ENCODE measurements at places on chromosomes 6 and 20.

DNA sequence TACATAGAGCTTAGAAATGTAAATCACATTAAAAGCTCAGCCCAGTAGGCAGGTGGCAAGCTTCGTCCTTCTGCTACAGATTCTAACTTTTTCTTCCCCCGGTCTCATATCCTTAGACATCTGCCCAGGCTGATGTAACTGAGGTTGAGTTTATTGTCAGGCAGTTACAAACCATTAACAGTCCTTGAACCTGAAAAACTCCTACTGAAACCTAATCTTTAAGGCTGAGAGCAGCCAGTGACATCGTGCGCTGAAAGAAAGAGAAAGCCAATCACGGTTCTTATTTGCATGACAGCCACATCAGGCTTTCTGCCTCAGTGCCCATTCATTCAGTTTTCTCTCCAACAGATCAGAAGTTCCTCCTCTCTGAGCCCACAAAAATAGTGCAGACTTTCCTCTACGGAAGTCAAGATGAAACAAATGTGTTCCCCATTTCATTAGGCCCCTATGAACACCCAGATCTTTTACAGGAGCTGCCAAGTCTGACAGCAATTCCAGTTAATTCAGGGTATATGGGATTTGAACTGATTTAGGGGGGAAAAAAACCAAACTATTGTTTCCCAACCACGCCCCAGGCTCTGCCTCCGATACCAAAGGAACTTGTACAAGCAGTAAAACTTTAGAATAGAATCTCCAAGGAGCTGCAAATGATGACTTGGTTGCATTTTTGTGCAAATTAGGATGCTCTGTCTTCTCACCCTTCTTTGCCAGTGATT lies at the start of gene NHSL1:
Gene NHSL1 (minus strand): TSS at position 192 of the 716 bp plus-strand sequence. CDS start 204 bp downstream, outside the sequence.
- no peak for DNase-seq

DNA sequence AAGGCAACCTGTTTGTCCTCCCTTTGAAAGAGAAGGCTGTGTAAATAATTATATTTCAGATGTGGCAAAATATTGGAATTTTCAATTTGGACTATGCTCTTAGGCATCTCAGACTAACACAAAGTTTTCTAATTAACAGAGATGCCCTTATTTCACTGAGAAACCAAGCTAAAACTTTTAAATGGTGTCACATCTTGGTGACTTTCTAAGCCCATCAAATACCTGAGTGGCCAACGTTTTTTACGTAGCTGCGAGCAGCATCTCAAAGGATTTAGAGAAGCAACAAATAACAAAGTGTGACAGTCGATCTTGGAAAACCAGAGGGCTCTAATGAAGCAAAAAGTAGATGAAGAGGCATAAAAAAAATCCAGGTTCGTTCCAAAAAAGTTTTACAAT lies 3.4 kb upstream of the HEY2 start:
- DNase-seq = no peak

- DNase-seq = no peak
Measured at GRCh38 chr6:44022296-44022661, 105.0 kb downstream of the MRPL14 start.

DNA sequence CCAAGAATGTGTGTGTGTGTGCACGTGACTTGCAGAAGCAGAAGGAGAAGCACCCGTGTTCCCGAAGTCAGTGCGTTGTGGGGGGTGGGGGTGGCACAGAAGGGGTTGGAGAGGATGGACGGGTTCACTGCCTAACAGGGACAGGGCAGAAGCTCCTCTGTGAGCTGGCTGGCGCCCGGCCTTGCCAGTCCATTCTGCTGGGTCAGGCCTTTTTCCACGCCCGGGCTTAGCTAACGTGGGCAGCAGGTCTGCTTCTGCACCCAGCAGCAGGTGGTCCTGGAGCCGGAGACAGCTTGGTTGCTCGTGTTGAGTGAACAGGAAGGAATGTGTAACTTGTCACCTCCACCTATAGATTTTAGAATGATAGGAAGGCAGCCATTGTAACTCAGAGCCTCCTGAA lies 374.4 kb downstream of the CDH4 start:
- no peak for DNase-seq

DNA sequence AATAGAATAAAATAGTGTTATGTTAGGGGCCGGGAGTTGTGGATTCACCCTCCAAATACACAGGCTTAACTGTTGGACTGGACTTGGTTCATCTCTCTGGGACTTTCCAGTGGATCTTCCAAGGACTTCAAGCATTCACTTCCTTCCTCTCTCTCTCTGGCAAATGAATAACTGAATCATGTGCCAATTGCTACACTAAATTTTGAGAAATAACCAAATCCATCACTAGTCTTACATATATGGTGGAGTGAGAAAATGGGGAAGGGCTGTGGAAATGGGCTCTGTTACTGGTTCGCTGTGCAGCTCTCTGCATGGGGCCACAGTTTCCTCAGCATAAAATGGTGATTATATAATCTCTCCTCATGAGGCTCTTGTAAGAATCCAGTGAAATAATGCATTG lies 6.8 kb upstream of the KIAA1755 start:
- DNase-seq = no peak

DNA sequence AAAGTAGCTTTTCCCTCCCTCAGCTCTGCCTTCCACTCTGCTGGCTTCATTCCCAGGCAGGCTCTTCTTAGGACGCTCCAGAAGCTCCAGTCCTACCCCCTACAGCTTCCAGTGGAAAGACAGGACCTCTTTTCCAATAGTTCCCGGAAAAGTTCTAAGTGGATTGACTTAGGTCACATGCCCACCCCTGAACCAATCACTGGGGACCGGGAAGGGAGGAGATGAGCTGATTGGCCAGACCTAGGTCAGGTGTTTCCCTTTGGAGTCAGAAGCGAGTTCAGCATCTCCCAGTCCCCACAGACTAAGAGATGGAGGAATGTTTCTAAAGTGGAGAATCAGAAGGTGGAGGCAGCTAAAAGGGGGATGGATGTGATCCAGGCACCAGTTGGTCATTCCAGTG lies 62.9 kb upstream of the KCNG1 start:
- DNase-seq = no peak

DNA sequence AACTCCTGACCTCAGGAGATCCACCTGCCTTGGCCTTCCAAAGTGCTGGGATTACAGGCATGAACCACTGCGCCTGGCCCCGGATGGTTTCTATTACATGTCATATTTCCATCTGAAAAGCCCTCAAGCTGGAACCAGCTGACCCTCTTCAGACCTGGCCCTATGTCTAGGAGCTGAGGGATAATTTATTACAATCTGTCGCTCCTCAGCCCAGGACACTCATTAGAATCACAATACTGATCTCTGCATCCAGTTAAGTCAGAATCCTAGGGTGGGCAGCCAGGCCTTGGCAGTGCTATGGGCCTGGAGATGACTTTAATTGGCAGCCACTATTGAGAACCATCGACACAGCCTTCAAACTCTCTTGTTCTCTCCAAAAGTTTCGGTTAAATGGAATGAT lies 162.6 kb upstream of the SNX9 start:
- DNase-seq = no peak

GRCh38 chr6:166258854-166259276 lies 49.3 kb downstream of the PRR18 start:
- no peak for DNase-seq

- no peak for DNase-seq
Measured at GRCh38 chr6:133277900-133278545, 36.9 kb downstream of the EYA4 start.

- DNase-seq = no peak
Measured at GRCh38 chr20:859751-860231, 26.3 kb downstream of the FAM110A start.

- DNase-seq = no peak
Measured at GRCh38 chr6:156978948-156979347, 201.8 kb downstream of the ARID1B start.

GRCh38 chr6:139373928-139374356 lies 506 bp downstream of the CITED2 start:
- no peak for DNase-seq

DNA sequence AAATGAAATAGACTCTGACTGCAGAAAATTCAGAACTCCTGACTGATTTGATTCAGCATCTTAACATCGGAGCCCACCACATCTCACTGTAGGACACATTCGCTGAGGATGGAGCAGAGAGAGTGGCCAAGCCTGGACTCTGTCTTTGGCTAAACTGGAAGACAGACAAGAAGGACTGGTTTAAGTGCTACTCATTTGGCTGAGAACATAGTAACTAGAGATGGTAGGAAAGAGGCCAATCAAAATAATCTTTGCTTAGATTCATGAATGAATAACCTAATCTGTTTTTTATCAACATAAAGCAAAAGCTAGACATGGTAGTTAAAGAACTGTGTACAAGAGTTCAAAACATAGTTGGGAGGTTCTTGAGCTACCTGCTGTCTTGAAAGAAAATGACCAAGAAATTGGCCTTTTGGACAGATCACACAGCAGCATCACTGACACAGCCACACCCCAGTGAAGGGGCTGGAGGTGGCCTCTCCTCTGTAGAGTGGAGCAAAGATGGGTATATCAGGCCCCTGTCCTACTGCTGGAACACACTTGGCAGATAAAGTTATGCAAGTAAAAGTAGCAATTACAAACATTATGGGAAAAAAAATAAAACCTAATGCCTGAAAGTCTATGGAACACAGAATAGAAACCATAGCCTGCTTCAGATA lies 87.1 kb upstream of the NT5E start:
- DNase-seq = no peak

GRCh38 chr20:11918981-11919380 lies 1.3 kb downstream of the BTBD3 start:
- DNase-seq = no peak

- no peak for DNase-seq
Measured at GRCh38 chr6:45657226-45657625, 279.5 kb upstream of the SUPT3H start.

DNA sequence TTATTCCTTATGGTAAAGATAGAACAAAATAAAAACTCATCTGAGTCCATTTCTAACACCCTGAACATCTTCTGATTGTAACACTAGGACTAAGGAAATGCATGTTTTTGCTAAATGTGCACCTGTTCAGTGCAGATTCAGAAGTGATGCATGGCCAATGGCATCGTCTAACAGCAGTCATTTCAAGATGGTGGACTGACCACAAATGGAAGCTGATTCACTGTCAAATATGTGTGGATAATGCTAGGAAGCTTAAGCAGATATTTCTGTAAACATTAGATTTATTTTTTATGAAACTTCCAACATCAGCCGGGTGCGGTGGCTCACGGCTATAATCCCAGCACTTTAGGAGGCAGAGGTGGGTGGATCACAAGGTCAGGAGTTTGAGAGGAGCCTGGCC lies 394.8 kb downstream of the SAMD5 start:
- no peak for DNase-seq

GRCh38 chr6:105994591-105995390 lies 91.3 kb upstream of the PRDM1 start:
- DNase-seq = no peak

- no peak for DNase-seq
Measured at GRCh38 chr6:153073841-153074240, 57.2 kb downstream of the RGS17 start.

DNA sequence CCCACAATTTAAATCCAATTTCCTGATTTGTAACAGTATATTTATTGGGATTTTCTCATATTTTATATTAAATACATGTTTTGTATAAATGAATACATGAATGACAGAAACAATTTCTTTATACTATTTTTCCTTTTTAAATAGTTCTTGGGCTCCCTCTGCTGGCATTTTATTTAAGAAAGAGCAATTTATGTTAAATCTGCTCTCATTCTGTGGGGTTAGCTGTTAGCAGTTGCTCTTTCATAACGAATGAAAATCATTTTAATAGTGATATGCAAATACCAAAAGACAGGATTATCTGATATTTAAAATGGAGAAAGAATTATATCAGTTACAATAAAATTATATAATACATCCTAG lies 118.3 kb downstream of the RALGAPA2 start:
- no peak for DNase-seq

DNA sequence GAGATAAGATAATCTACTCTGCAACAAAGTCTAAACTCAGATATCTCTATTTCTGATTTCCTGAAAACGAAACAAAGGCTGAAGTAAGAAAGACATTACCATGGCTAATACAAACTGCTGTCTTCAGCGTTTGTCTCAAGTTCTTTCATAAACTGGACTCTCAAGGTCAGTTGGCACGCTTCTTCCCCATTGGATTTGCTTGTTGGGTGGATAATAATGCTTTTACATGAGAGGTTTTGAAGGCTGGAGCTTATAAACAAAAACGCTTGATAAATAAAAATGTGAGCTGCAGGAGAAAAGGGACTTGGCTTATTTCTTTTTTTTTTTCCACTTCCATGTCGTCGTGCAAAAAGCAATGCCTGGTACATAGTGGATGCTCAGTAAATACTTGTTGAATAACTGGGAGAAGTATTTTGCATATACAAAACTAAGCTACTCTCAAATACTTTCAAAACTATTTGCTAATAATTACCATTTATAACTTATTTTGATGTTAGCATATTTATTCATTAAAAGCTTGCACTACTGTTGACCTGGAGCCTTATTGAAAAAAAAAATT lies 65.7 kb upstream of the EEF1A1 start:
- DNase-seq = no peak

DNA sequence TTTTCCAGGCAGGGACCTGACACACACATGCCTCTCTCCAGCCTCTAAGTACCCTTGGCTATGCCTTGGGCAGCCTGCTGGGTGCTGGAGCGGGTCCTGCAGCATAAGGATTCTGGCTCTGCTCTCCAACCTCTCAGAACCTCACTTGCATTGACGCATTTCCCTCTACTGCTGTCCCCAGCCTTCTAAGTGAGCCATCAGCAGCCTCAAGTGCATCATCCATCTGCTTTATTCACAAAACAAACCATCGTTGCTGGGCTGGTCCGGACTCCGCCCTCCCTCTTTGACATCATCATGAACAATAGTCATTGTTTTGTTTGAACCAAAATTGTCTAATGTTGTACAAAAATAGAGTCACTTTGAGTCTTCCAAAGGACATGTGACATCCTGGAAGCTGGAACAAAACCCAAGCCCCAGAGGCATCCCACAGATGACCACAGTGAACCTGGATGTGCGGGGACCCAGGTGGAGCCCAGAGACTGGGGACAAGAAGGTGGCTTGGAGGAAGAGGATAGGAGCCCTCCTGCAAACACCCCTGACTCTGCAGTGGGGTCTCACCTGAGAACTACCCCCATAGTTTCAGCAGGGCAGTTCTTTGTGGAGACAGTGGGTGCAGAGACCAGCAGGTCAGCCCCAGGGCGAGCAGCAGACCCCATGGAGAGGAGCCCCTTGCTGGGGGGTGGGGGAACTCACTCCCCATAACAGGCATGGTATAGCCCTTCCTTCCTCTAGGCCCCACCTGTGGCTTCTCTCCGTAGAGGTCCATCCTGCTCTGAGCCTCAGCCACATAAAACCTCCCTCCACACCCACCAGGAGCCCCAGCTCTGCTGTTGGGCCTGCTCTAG lies 230.1 kb downstream of the SYNDIG1 start:
- no peak for DNase-seq

GRCh38 chr6:88378639-88379038 lies 212.5 kb upstream of the CNR1 start:
- DNase-seq = no peak

- no peak for DNase-seq
Measured at GRCh38 chr6:170189236-170189635, 101.6 kb downstream of the DLL1 start.

GRCh38 chr20:44309763-44310663 lies 989 bp downstream of the FITM2 start:
- no peak for DNase-seq
